T-helper 2 cell treated with Interferon-gamma antibody and Interleukin-4, amounts not matched to agents 5 μg/mL and 100 μg/mL, for 36 hours (primary cell): ENCODE measurements at places on chromosomes 2 and 18.

DNA sequence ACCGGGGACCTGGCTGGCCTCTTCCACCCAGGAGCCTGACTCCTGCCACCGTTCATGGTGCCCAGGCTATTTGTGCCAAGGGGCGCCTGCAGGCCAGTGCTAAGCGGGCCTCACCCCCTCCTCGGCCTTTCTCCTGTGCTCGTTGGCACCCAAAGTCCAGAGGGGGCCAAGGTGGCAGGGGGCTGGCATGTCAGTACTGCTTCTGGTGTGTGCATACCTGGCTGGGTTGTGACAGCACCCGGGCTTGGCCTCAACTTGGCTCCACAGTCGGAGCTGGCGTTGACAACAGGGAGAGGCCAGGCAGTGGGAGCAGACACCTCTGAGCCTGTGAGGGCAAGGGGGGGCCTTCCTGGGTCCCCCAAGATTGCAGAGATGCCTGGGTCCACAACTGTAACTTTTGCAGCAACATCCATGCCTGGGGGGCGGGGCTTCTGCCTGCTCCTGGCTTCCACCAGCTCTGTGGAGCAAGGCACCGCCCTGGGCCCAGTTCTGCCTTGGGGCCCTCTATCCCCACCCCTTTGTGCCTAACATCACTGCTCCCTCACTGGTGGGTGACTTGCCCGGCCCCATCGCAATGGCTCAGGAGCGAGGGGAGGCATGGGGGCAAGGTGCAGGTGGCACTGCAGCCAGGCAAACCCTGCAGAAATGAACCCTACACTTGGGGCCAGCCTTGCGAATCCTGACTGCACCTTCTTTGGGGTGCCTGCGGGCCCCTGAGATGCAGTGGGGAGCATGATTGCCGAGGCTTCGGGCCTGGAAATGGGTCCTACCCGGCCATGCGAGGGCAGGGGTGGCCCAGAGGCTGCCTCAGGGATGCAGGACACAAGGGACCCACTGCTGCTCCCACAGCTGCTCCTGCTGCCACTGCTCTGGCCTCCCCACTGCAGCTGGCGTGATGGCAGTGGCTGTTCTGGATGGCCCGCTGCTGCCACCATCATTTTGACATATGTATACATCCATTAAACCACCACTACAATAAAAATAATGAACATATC lies 35.9 kb downstream of the PTPN4 start:
- no peak for DNase-seq

DNA sequence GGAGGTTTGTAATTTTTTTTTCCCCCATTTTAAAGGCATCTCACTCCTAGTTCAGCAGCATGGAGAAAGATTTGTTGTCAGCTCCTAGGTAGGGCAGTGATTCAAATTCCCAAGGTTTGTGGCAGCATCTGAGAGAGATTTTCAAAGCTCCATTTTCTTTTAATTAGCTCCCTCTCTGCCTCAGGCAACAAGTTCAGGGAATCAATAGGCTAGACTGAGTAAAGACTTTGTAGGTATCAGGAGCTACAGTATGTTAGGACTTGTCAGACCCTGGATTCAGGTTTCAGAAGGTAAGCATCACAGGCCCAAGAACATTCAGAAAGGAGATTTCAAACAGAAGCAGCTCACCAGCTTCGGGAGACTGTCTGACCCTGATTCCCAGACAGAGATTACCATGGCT lies 273.3 kb upstream of the ERBB4 start:
- DNase-seq = no peak

GRCh38 chr2:32210767-32211408 lies 45.2 kb downstream of the SLC30A6 start:
- no peak for DNase-seq

DNA sequence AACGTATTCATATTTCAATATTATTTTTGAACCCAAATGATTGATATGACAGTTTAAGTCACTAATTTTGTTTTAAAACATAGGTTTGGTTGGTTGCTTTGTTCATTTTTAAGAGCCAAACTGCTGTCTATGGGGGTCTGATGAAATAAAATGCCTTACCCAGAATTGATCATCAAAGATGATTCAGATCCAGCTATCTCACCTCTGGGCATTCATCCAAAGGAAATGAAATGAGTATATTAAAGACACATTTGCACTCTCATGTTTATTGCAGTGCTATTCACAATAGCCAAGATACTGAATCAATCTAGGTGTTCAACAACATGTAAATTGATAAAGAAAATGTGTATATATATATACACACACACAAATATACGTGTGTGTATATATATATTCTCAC lies 326.9 kb upstream of the GULP1 start:
- no peak for DNase-seq

- no peak for DNase-seq
Measured at GRCh38 chr2:127581050-127581345, 45.5 kb downstream of the MYO7B start.

- DNase-seq = peak; percentile 53
Measured at GRCh38 chr18:24118750-24119577, 19.9 kb upstream of the CABYR start.

DNA sequence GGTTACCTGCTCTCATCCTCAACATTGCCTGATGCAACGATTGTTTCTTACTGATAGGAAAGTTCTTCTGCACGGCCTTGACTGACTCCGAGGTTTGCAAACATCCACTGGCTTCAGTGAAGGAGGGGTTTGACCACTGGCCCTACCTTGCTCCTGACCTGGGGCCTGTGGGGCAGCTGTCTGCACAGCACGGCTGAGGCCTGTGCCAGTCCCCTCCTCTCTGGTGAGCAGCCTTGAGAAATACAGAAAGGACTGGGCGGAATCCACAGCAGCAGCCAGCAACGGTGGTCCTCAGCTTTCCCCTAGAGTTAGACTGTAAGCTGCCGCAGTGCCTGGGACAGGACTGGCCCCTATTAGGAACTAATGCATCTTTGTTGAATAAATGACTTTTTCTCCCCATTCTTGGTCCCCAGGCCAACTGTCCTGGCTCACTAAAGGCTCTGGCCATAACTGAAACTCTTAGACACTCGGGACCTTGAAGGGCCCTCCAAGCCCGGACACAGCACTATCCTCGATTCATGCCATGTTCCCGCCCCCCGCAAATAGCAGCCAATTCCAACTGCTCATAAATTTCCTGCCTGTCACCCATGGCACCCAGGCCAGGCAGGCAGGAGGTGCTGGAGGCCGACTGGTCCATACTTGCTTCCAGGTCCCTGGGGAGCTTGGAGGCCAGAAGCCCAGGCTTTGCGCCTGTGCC lies 26.7 kb downstream of the ATOH8 start:
- no peak for DNase-seq

DNA sequence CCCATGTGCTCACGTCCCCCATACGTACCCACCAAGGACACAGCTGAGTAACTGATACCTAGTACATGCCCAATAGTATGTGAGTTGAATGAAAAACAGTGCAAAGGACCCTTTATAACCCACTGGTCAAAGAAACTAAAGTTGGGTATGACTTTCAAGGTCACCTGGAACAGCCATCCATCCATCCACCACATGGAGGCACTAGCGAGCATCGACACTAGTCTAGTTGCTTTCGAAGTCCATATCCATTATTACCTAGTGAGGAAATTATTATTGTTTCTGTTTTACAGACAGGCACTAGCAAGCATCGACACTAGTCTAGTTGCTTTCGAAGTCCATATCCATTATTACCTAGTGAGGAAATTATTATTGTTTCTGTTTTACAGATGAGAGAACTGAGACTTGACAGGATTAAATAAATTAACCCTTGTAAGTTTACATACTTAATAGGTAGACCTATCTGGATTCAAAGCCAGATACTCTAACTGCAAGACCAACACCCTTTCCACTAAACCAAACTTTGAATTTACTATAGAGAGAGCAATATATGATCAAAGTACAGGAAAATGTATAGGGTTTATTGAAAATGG lies 233.7 kb downstream of the METTL4 start:
- peak; percentile 10 for DNase-seq

- DNase-seq = no peak
Measured at GRCh38 chr18:63480476-63480875, 3.7 kb downstream of the SERPINB5 start.

DNA sequence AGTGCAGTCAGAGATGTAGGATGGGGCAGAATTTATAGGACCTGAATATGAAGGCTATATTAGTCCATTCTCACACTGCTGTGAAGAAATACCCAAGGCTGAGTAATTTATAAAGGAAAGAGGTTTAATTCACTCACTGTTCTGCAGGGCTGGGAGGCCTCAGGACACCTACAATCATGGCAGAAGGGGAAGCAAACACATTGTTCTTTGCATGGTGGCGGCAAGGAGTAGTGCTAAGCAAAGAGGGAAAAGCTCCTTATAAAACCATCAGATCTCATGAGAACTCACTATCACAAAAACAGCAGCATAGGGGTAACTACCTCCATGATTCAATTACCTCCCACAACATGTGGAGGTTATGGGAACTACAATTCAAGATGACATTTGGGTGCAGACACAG lies 76.8 kb upstream of the MSTN start:
- DNase-seq = no peak

DNA sequence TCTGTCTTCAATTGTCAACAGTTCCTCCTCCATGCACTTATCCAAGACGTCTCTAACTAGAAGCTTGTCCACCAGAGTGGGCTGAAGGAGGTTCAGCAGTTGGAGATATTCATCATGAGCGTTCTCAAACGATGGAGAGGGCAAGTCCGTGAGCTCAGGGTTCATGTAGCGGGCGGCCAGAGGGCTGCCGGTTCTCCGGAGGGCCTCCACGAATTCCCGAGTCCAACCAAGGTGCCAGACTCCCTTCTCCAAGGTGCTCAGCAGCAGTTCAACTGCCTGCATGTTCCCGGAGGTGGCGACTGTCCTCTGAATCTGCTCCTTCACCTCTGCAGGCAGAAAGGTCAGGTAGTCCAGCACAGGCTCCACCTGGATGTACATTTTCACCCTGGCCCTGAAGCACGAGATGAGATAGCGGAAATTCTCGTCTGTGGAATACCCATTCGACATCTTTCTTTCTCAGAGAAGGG lies 590 bp downstream of the IFIH1 start:
- peak; percentile 27 for DNase-seq

- DNase-seq = no peak
Measured at GRCh38 chr2:74593826-74594772, 39.6 kb downstream of the DOK1 start.

DNA sequence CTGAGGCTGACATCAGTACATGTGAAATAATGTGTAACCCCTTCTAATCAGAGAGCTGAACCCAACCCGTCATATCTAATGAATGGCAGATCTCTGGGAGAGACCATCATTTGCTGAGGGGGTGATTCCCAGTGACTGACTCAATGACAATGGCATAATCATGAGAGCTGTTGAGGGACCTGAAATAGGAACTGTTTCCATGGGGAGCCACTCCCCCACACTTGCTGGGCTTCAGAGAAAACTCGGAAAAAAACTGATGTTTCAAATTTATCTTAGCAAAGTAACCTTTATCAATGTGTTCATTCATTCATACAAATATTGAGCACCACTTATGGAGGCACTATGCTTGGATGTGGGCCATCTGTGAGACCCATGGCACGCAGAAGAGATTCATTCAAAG lies 93.4 kb upstream of the ZBTB14 start:
- no peak for DNase-seq

GRCh38 chr2:218536804-218537494 lies 31.2 kb downstream of the USP37 start:
- DNase-seq = no peak

DNA sequence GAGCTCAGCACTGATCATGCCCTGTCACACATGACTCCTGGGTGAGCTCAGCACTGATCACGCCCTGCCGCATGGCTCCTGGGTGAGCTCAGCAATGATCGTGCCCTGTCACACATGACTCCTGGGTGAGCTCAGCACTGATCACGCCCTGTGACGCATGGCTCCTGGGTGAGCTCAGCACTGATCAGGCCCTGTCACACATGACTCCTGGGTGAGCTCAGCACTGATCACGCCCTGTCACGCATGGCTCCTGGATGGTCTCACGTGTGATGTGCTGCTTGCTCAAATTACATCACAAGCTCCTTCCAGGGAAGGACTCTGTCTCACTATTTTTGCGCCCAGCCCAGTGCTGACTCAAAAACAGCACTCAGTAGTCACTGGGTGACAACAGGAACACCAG lies 258.0 kb downstream of the HDAC4 start:
- no peak for DNase-seq

GRCh38 chr2:183037074-183037552 lies 1.1 kb downstream of the NCKAP1 start:
- DNase-seq = no peak

GRCh38 chr2:146642066-146642465 lies 1202.8 kb upstream of the ACVR2A start:
- no peak for DNase-seq

GRCh38 chr2:17232776-17233556 lies 285.3 kb downstream of the RAD51AP2 start:
- no peak for DNase-seq
